Thoracic aorta endothelial cell (primary cell): ENCODE measurements at places on chromosomes 7 and 10. TPM values are rescaled to one million over a fixed set of nuclear protein-coding genes. Genes with fewer than 3 reads are reported as not detected.

The MOGAT3 gene
- not detected in 2 replicates for total RNA-seq

The AMPH gene
- 0.07 TPM in 1 of 2 replicates, not detected in the other for total RNA-seq

The ANKRD61 gene
- 0.22 TPM in 1 of 2 replicates, not detected in the other for total RNA-seq

The UNCX gene
- not detected in 2 replicates for total RNA-seq

The PARD3 gene
- total RNA-seq: 56.2 and 63.4 TPM in 2 replicates

The RAPGEF5 gene
- 140 and 233 TPM in 2 replicates for total RNA-seq

The PYROXD2 gene
- total RNA-seq: 2.1 and 3.5 TPM in 2 replicates

The ALOX5 gene
- not detected in 2 replicates for total RNA-seq

The TMEM184A gene
- total RNA-seq: not detected in 2 replicates

The CYP2E1 gene
- not detected in 2 replicates for total RNA-seq

The HHEX gene
- total RNA-seq: 78.8 and 89.9 TPM in 2 replicates

The RNF32 gene
- 0.13 and 0.29 TPM in 2 replicates for total RNA-seq

The GGCT gene
- total RNA-seq: 45.3 and 53.1 TPM in 2 replicates

The PHKG1 gene
- total RNA-seq: 0.27 and 0.57 TPM in 2 replicates

The LRIT1 gene
- not detected in 2 replicates for total RNA-seq

The WAPL gene
- 66.8 and 69.7 TPM in 2 replicates for total RNA-seq
